Fibroblast of gingiva (primary cell): ENCODE measurements at places on chromosomes 13 and 19.
A peak's percentile ranks its signal among the peaks of the same experiment; 100 is the strongest.

- no peak for DNase-seq
Observed at GRCh38 chr13:98032168-98032567, 78.7 kb downstream of the IPO5 start.

DNA sequence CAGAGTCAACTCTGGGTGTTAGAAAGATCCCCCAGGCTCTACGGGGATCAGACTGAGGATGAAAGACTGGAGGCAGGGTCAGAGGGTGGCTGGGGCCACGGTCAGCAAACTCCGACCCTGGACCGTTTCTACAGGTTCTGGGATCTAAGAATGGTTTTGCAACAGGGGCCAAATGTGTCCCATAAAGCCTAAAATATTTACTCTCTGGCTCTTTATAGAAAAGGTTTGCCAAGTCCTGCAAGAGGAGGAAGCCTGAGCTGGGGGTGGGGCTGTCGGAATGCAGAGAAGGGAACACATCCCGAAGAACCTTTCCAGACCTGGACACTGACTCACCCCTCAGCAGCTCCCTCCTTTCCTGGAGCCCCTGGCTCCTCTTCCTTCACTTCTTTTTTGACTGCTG is 20.7 kb downstream of the LIG1 start:
- DNase-seq = no peak

DNA sequence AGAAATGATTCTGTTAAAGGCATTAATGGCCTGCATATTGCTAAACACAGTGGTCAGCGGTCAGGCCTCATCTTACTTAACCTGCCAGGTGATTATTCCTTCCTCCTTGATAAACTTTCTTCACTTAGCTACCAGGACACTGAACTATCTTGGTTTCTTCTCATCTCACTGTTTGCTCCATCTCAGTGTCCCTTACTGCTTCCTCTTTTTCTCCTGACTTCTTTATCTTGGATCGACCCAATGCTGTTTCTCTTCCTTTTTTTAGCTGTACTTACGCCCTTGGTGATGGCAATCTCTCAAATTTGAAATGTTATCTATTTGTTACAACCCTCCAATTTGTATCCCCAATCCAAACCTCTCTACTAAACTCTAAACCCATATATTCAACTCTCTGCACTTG is 7.8 kb upstream of the CLC start:
- no peak for DNase-seq

DNA sequence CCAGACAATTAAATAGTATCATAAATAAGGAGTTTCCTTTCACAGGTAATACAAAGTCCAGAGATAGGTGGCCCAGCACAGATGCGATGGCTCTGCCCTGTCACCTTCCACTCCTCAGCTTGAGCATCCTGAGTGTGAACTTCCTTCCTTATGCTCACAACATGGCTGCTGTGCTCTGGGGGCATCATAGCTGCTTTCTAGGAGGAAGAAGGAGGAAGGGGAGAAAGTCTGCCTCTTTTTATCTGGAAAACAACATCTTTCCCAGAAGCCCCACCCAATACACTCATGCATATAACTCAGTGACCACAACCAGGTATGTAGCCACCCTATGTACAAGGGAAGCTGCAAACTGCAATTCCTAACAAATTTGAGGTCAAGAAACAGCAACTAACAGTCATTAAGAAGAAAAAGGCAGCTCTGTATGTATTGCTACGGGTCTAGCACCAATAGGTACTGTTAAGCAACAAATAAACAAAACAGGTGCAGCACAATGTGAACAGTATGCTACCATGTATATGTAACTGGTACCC is 201.2 kb upstream of the UBL3 start:
- no peak for DNase-seq

- DNase-seq = no peak
Observed at GRCh38 chr19:57888107-57888559, 704 bp downstream of the ZNF814 start.

GRCh38 chr13:30633861-30634260 is 16.1 kb downstream of the USPL1 start:
- DNase-seq = no peak

- no peak for DNase-seq
Observed at GRCh38 chr13:40790154-40790616, 774 bp downstream of the SLC25A15 start.

DNA sequence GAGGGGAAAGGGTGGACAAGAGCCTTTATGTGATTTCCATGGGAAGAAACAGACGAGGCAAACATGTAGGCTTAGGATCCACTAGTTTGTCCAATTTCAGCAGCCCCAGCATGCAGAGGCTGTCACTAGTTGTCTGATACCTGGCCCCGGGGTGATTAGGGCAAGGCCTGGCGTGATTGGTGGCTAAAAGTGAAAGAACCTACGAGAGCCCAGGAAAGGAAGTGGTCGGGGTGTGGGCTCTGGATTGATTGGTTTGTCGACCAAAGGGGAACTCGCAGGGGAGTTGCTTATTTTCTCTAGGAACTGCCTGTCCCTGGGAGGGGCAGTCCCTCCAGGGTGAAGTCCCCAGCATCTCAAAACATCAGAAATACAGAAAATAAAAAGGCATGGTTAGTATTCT is 64.2 kb upstream of the UQCRFS1 start:
- DNase-seq = no peak

DNA sequence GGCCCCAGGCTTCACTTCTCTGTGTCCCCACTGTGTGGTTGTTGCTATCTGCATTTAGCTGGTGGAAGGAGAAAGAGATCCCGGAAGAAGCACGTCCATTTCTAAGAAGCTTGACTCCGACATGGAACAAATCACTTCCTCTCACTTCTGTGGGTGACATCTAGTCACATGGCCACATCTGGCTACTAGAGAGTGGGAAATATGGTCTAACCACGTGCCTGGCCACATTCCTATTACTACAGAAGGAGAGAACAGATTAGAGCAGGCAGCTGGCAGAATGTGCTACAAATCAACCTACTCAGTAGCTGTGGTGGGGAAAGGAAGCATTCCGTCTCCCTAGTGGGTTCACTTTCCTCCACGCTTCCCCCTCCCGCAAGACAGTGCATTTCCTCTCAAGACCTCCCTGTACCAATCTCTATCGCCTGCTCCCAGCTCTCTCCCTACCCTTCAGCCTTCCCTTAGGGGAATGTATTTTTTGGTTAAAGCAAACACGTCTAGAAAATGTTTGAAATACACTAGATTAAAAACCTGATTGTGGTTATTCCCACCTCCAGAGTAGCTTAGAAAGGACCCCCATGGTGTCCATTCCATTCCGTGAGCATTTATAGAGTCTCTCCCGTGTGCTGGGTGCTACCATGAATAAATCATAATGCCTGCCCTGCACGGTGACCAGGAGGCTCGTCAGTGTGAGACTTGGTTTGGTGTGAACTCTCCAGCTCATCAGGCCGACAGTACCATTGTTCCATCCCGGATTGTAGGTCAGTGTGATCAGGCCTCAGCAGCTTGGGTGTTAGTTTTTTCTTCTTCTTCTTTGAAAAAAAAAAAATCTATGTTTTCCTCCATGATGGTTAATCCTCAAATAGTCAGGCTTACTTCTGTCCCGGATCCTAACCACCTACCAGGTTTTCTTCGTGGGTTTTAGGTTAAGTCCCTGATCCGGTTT is 8.0 kb upstream of the AMER2 start:
- no peak for DNase-seq

DNA sequence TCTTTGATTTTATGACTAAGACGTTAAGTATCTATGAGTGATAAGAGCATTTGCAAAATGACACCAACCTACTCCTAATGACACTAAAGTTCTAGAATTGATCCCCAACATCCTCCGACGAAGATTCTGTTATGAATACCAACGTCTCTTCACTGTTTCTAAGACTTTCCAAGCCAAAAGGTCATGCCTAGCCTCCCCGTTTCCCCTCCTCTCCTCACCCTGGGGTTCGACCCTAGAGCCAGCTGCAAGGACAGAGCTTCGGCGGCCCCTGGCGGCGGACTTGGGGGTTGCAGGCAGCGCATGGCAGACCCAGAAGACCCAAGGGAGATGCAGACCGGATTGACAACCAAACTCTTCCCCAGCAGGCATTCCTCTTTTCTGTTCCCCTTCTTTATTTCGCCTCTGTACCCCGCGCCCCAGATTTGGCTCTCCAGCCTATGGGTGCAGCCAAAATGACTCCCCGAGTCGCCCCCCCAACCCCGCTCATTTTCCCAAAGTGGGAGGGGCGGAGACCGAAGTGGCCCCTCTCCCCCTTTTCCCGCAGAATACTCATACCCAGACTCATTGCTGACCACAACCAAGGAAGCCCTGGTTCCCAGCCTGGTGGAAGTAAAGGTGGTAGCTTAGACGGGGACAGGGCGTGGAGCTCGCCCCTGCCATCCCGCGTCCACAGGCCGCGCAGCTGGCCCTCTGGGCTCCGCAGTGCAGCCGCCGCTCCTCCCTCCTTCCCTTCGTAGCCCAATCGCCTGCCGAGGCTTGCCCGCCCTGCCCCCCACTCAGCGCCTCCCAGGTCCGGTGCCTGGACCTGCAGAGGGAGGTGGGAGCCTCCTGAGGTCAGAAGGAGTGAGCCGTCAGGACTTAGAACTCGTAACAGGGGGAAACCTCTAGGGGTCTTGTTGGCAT is 4.1 kb upstream of the EML2 start:
- peak; percentile 66 for DNase-seq

DNA sequence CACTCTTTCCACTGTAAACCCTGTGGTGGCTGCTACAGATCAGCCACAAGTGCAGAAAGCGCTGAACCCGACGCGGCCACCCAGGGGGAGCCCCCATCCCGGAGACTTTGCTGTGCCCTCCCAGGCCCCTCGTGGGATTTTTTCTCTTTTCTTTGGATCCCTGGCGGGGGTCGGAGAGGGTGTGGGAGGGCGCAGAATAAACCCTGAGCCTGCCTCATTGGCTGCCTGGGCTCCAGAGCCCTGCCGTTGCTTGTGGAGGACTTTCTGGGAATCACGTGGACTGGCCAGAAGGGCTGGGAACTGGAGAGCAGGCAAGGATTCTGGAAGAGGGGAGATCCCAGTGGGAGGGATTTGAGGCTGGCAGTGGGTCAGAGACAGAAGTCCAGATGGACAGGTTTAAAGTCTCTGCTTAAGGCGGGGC is 24.9 kb downstream of the GADD45B start:
- no peak for DNase-seq

DNA sequence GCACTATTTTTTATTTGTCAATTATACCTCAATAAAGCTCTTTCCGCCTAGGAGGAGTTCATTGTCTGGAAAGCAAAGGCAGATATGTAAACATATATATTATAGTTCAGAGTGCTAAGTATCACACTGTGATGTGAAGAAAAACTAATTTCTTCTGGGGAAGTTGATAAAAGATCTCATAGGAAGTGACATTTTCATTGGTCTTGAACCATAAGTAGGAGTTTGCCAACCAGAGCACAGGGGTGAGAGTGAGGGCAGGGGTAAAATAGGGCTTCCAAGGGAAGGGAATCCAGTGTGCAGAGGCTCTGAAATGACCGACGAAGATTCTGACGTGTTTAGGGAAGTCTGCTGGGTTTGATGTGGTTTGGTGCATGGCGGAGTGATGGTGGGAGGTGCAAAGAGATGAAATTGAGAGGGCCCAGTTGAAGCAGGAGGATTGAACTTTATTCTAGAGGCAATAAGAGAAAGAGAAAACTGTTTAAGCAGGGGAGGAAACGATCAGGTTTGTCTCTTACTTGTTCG is 780 bp upstream of the GTF2F2 start:
- DNase-seq = peak; percentile 36

- DNase-seq = no peak
Observed at GRCh38 chr19:31278555-31279435, 70.4 kb downstream of the TSHZ3 start.

DNA sequence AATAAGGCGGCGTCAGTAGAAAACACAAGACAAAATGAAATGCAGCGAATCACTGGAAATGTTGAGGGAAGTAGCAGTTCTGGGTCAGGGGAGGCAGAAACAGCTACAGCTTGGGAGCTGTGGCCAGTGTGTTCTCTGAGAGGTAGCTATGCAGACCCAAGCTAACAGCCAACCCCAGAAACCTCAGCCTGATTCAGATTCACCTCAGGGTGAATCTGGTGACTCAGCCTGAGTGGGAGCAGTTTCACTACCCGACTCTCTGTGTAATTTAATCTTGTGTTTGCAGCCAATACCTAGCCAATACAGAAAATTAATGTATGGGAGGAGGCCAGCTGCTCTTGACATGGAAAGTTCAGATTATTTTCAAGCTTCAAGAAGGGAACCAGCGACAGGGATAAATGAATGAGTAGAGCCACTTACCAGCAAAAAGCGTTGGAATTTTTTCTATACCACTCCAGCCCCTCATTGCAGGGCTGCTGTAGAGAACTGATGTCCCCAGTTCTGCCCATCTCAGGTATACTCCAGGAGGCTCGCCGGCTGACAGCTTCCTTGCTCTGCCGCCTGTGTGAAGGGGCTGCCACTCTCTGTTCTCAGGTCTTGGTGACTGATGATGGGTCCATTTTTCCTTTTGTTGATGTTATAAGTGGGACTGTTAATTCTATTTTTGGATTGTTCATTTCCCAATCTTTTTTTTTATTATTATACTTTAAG is 8.9 kb downstream of the IGFL3 start:
- no peak for DNase-seq
